ENCODE measurements at places on chromosomes 16 and 17.

DNA sequence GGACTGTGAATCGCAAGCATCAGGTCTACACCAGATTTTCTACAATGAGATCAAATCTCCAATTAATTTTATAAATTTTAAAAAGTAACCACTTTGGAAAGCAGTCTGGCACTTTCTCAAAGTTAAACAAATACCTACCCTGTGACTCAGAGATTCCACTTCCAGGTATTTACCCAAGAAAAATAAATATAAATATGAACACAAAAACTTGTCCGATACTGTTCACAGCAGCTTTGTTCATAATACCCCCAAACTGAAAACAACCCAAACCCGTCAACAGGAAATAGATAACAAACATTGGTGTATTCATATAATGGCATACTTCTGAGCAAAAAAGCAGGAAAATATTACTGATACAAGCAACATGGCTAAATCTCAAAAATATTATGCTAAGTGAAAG lies 12.1 kb downstream of the ZDHHC7 start:
- no peak for DNase-seq

DNA sequence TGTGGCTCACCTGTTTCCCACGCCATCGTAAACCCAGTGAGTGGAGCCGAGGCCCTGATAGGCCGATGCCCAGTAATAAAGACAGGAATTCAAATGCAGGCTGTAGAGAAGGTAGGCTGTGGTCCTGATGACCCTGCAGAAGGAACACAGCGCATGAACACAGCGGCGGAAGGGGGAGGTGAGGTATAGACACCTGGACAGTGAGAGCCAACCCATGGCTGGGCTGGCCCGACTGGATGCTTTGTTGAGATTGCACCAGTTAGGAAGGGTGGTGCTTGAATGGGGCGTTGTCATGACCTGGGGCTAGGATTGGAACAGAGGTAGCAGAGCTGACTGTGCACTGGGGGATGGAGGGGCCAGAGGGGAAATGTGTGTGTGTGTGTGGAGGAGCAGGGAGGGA lies 59.2 kb downstream of the CNGB1 start:
- DNase-seq, result no peak

GRCh38 chr17:72005332-72006163 lies 115.3 kb upstream of the SOX9 start:
- no peak for DNase-seq

- no peak for DNase-seq
Measured at GRCh38 chr17:36824678-36825101, 112.6 kb upstream of the LHX1 start.

GRCh38 chr16:75495076-75495674 lies at the start of gene CHST6:
Gene CHST6, minus strand, starts transcription at chr16:75495441. Its CDS starts 15,613 bp downstream, at chr16:75479828.
- DNase-seq, result no peak

- no peak for DNase-seq
Measured at GRCh38 chr17:1590029-1590746, 27.6 kb upstream of the PITPNA start.

- no peak for DNase-seq
Measured at GRCh38 chr16:35570946-35571345, 2111.5 kb downstream of the TP53TG3F start.

Data from left renal pelvis (tissue), 4 donors.